GM18507 (cell line): ENCODE measurements at places on chromosomes 12 and 14.

DNA sequence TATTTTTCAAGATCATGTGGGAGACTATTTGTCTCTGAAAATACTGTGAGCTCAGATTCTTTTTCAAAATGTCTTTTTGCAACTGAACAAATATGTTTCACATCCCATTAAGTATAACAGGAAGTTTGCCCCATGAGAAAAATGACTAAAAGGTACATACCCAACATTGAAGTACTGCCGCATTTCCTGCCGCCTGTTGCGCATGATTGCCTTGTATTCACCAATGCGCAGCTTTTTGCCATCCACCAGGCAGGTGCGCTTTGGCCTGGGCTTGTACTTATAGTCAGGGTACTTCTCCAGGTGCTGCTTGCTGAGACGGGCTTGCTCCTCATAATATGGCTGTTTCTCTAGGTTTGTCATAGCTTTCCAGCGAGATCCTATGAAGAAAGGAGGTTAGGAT lies 413.2 kb downstream of the SOX5 start:
- no peak for DNase-seq

GRCh38 chr12:10554756-10555481 lies 49.2 kb downstream of the EIF2S3B start:
- DNase-seq, result no peak

DNA sequence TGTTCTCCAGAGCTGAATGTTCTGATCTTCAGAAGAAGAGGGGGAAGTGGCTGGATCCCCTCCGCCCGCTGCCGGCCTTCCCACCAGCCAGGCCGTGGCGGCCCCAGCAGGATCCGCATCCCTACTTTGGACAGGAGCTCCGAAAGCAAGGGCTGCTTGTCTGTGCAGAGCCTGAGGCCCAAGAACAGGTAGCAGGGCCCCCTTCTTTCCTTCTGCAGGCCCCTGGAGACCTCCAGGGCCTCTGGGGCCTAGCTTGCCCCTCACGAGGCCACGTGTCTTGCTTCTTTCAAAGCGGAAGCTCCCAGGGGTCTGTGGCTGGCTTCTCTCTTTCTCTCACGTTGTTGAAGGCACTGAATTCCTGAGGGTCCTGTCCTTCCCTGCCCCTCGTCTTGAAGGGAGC lies 13.2 kb downstream of the PGF start:
- no peak for DNase-seq

- no peak for DNase-seq
These were observed 17.7 kb downstream of the SBNO1 start for GRCh38 chr12:123346946-123347345.

GRCh38 chr12:117333331-117333881 lies 28.0 kb downstream of the NOS1 start:
- DNase-seq, result no peak

- no peak for DNase-seq
These were observed 98.6 kb downstream of the TPH2 start for GRCh38 chr12:72037006-72037795.

DNA sequence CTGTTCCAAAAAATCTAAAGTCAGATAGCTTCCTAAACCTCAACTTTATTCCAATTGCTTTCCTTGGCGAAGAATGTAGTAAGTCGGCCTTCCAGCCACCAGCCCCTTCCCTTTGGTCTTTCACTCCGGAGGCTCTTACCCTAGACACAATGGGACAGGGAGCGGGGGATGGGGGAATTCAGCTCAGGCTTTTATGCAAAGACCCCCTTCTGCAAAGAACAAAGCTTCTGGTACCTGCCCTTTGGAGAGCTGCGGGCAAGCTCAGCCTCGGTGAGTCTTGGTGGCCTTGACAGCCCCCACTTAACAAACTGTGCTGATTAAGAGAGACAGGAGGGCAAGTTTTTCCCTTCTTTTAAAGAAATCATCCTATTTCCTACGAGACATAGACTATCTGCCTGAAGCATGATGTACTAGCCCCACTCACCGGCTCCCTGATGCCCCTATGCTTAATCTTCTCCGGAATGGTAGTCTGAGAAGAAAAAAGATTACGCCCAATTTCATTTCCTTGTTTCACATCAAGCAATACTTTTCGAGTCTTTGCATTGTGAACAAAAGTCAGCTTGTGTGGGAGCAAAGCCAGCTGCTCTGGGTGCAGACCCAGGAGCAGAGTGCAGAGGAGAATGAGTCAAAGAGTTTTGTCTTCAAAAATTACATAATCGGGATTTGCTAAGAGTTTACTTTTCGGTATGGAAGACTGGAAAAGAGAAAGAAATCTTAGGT lies 1.5 kb upstream of the NANOG start:
- DNase-seq, result no peak

GRCh38 chr14:29814156-29815015 lies 113.3 kb downstream of the PRKD1 start:
- DNase-seq, result no peak

- no peak for DNase-seq
These were observed 404.9 kb downstream of the FLRT2 start for GRCh38 chr14:85934886-85935254.

DNA sequence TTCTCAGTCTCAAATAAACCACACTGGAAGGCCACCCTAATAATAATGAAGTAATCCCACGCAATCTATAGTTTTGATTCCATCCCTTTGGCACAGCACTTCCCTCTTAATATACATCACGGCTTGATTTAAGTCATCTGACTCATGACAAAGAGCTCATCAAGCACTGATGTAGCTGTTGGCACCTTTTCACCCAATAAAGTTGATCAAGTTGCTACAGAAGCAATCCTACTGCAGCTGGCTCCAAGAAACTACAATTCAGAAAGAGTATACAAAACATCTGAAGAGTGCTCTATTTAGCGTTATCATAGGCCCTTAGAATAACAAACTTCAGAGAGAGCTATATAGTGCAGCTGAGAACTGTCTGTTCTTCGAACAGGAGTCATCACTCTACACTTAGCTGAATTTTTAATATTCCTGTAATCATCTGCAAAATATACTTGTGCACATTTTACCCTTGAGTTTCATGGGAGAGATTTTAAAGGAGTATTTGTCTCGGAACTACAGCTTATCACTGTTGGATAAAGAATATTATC lies 94.9 kb downstream of the OSBPL8 start:
- DNase-seq, result no peak

DNA sequence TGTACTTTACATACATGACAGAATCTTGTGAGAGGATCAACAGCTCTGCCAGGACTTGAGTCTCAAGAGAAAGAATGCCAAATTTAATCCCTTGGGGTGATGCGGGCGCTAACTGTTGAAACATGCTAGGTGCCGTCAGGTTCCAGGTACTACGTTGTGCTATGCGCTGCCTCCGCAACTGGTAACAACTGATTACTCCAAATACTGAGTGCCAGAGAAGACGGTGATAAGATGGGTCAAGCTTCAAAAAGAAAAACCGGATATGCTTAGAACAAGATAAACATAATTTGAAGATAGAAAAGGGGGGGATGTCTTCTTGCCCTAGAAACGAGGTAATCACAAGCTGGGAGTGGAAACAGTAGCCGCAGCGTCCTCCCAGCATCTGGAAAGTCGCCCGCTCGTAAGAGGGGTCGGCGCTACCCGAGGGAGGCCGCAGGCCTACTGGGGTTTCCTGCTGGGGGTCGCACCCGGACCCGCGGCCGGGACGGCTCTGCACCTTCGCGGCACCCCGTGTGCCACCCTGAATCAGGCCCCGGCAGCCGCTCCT lies 678 bp downstream of the ZBTB25 start:
- DNase-seq, result no peak

DNA sequence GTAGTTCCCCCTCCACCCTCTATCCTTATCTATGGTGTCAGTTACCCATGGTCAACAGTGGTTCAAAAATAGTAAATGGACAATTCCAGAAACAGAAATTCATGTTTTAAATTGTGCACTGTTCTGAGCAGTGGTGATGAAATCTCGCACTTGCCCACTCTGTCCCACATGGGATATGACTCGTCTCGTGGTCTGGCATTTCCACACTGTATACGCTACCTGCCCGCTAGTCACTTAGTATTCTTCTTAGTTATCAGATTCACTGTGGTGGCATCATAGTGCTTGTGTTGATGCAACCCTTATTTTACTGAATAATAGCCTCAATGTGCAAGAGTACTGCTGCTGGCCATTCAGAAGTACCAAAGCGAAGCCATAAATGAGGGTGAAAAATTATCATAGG lies 507.0 kb downstream of the SNAPC1 start:
- no peak for DNase-seq

GRCh38 chr12:24034160-24034559 lies 84.7 kb upstream of the SOX5 start:
- no peak for DNase-seq

DNA sequence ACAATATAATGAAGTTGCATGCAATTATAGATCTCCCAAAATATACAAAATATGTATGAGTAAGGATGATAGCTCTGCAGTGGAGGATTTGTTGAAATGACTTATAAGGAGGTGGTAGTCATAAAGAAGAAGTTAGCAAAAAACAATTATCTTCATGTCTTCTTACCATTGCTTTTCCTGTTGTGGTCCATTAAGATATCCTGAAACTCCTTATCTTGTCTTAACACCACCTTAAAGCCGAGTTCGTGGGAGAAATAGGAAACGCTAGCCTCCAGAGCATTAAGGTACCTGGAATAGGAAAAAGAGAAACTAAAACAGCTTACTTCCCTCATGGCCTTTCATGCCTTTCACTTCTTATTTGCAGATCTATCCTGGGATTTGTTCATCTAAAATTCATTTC lies 15.2 kb downstream of the GUCY2C start:
- no peak for DNase-seq

DNA sequence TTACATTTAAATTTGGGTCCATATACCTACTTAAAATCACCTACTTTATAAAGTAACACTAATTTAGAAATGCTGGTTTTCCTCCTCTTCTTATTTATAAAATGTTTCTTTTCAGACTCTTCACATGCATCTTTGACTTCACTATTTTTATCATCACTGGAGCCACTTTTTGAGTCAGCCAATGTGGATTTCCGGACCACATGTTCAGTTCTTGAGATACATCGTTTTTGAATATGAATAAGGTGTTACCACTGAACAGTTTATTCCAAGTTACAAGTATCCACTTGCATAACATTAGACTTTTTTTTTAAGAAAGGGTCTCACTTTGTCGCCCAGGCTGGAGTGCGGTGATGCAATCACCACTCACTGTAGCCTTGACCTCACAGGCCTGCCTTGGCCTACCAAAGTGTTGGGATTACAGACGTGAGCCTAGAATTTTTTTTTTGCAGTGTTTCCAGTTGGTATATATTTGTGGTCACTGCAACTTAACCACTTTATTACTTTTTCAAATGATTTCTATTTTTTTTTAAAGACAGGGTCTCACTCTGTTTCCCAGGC lies 5.7 kb downstream of the FNTB start:
- DNase-seq, result no peak

DNA sequence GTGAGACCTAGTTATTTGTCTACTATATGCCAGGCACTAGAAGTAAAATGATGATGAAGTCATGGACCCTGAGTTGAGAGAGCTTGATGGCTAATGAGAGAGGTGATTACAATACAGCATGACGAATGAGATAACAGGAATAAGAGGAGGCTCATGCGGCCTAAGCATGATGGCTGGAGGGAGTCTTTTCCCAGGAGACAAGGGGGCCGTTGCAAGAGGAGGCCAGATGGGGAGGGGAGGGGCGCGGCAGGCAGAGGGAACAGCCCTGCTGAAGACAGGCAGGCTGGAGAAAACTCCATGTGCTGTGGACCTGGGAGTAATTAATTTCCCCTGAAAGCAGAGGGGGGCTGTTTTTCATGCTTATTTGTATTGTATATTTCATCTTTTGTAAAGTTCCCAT lies 144.7 kb upstream of the RFLNA start:
- no peak for DNase-seq

GRCh38 chr14:43894534-43894933 lies 612.5 kb downstream of the FSCB start:
- no peak for DNase-seq

GRCh38 chr14:75944607-75945241 lies 37.1 kb downstream of the TGFB3 start:
- DNase-seq, result no peak

GRCh38 chr12:108547686-108548085 lies 13.3 kb downstream of the SART3 start:
- DNase-seq, result no peak

- DNase-seq, result no peak
These were observed 99.5 kb downstream of the SLC16A7 start for GRCh38 chr12:59695379-59695778.
